ENCODE measurements at places on chromosomes 6 and 20. TPM values are rescaled to one million over a fixed set of nuclear protein-coding genes. Genes with fewer than 3 reads are reported as not detected.

The WFDC12 gene
- total RNA-seq = not detected

The COL19A1 gene
- 0.09 TPM for total RNA-seq

The ZNFX1 gene
- total RNA-seq = 54.5 TPM

The PTCRA gene
- total RNA-seq = not detected

The GSTA1 gene
- total RNA-seq = not detected

The MAS1 gene
- under 0.01 TPM for total RNA-seq

The L3MBTL3 gene
- total RNA-seq = 9.8 TPM

The SYCP2L gene
- not detected for total RNA-seq

The CD83 gene
- 2.9 TPM for total RNA-seq

The GJE1 gene
- not detected for total RNA-seq

The RFX6 gene
- total RNA-seq = not detected

The SLC35D3 gene
- total RNA-seq = not detected

The DDO gene
- 2.3 TPM for total RNA-seq

The ZSCAN31 gene
- total RNA-seq = 31.2 TPM

The PAQR8 gene
- total RNA-seq = 3.5 TPM

The BMP7 gene
- total RNA-seq = not detected

The ULBP3 gene
- total RNA-seq = 0.41 TPM

The SLC44A4 gene
- 0.27 TPM for total RNA-seq

The LZTS3 gene
- 3.6 TPM for total RNA-seq

The KIF25 gene
- total RNA-seq = not detected

The TSPO2 gene
- not detected for total RNA-seq

The MDFI gene
- not detected for total RNA-seq

The ERVFRD-1 gene
- total RNA-seq = not detected

The SOX18 gene
- total RNA-seq = not detected

The BEND6 gene
- total RNA-seq = 34.8 TPM

The ENPP4 gene
- 0.99 TPM for total RNA-seq

The PAK5 gene
- not detected for total RNA-seq

The SOBP gene
- total RNA-seq = 7.4 TPM

The SUPT3H gene
- total RNA-seq = 10.6 TPM

The PSMA7 gene
- 282 TPM for total RNA-seq

The CST7 gene
- total RNA-seq = not detected

The C6orf132 gene
- 1.4 TPM for total RNA-seq

The OLIG3 gene
- 0.74 TPM for total RNA-seq

The CNBD2 gene
- total RNA-seq = 2.2 TPM

The TRIM40 gene
- not detected for total RNA-seq

The TRIM15 gene
- total RNA-seq = not detected

The COL21A1 gene
- total RNA-seq = 29.5 TPM

The MYLK4 gene
- 0.98 TPM for total RNA-seq

The IL20RA gene
- 0.90 TPM for total RNA-seq

The PSORS1C2 gene
- total RNA-seq = not detected

The E2F1 gene
- total RNA-seq = 23.7 TPM

The FRK gene
- 2.0 TPM for total RNA-seq

Measured in fibroblast of the aortic adventitia (primary cell).